Dermis lymphatic vessel endothelial cell (primary cell): ENCODE measurements at places on chromosomes 1 and 21. TPM values are rescaled to one million over a fixed set of nuclear protein-coding genes. Genes with fewer than 3 reads are reported as not detected.

TFF2 gene
- total RNA-seq, result not detected in 2 replicates

LCE3E gene
- not detected in 2 replicates for total RNA-seq

CSF1 gene
- 3.9 and 5.9 TPM in 2 replicates for total RNA-seq

CTH gene
- 0.98 and 1.0 TPM in 2 replicates for total RNA-seq

C8A gene
- total RNA-seq, result not detected in 2 replicates

IGSF21 gene
- not detected in 2 replicates for total RNA-seq

SLC6A9 gene
- total RNA-seq, result 0.09 and 0.22 TPM in 2 replicates

TIE1 gene
- 962 and 1,146 TPM in 2 replicates for total RNA-seq

LMX1A gene
- not detected in 2 replicates for total RNA-seq

PLEKHN1 gene
- total RNA-seq, result 0.11 and 0.17 TPM in 2 replicates

KRTAP10-6 gene
- under 0.01 TPM in 1 of 2 replicates, not detected in the other for total RNA-seq

C1orf94 gene
- total RNA-seq, result not detected in 2 replicates

MYOC gene
- not detected in 2 replicates for total RNA-seq

CELA2B gene
- not detected in 2 replicates for total RNA-seq

SPATA6 gene
- 2.1 and 2.3 TPM in 2 replicates for total RNA-seq

RGSL1 gene
- not detected in 2 replicates for total RNA-seq

TRPM2 gene
- 0.22 and 0.43 TPM in 2 replicates for total RNA-seq

HAO2 gene
- total RNA-seq, result not detected in 2 replicates
